H54 (cell line): ENCODE measurements at places on chromosomes 2 and 18.

- DNase-seq, result no peak
Observed at GRCh38 chr2:99660616-99661406, 171.0 kb upstream of the REV1 start.

DNA sequence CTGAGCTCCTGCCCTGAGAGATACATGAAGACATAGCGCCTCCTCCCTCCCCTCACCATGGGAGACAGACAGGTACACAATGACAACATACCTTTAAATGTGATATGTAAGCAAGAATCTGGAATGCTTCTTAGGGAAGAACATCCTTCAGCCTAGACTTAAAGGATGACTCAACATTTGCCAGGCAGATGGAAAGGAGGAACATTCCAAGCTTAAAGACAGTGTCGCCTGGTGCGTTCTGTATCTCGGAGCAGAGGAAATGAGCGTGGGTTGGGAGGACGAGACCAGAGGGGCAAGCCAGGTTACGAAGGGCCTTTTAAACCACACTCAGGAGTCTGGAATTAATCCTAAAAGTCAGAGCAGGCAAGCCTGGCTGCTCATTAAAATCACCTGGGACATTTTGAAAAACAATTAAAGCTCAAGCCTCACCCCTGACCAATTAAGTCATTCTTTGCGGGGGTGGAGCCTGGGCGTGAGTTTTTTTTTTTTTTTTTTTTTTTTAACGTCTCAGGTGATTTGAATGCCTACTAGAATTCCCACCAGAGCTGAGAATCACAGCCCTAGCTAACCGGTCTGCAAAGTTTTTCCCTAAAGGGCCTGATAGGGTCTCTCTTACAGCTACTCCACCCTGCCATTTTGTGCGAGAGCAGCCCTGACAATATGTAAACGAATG lies 131.2 kb upstream of the SEC11C start:
- peak; percentile 42 for DNase-seq

DNA sequence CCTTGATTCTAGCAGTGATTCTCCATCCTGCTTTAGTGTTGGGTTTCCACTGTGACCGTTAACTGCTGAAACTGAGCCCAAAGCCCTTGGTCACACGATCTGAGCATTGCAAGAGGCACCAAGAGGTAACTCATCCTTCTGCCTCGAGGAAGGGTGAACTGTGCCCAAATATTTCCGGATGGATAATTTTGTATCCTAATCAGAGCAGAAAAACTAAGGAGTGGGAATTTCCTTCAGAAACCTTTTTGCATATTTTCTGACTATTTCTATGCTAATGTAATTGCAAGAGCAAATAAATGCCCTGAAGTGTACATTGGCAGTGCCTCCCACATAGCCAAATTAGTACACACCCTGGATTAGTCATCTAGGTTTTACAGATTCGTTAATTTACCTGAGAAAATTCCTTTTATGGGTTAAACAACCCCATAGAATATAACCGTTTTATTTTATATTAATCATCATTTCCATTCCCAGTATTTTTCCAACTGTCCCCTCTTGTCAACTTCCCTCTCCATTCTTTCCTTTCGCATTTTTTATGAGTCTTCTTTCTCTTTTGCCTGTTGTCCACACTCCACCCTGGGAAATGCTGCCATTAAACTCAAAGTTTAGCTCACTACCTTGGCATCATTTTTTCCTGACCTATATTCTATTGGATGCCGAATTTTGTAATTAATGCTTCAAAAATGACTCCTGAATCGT lies 31.7 kb upstream of the COBLL1 start:
- DNase-seq, result no peak

- DNase-seq, result no peak
Observed at GRCh38 chr2:103265521-103265920, 503.7 kb downstream of the TMEM182 start.

DNA sequence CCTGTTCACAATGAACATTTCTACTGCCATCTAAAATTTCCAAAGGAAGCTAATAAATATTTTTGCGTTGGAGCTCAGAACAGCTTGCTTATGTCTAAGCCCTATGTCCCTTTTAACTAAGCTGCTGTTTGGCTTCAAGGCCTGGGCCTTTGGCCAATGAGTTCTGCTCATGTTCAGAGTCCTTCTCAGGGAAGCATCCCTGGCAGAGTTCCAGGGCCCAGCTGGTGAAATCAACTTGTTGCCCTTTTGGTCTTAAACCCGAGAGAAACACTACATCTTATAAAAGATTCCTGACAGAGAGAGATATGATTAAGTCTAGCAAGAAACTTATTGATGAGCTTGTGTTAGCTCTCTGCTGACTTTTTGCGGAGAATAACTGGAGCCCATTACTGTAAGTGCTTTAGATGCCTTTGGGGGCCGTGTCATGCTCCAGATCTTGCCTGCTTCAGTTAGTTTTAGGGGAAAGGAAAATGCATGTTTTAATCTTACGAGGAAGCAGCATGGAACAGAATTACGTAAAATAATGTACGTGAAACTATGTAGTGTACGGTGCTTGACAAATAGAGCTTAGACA lies 102.5 kb upstream of the NOSTRIN start:
- DNase-seq, result no peak

DNA sequence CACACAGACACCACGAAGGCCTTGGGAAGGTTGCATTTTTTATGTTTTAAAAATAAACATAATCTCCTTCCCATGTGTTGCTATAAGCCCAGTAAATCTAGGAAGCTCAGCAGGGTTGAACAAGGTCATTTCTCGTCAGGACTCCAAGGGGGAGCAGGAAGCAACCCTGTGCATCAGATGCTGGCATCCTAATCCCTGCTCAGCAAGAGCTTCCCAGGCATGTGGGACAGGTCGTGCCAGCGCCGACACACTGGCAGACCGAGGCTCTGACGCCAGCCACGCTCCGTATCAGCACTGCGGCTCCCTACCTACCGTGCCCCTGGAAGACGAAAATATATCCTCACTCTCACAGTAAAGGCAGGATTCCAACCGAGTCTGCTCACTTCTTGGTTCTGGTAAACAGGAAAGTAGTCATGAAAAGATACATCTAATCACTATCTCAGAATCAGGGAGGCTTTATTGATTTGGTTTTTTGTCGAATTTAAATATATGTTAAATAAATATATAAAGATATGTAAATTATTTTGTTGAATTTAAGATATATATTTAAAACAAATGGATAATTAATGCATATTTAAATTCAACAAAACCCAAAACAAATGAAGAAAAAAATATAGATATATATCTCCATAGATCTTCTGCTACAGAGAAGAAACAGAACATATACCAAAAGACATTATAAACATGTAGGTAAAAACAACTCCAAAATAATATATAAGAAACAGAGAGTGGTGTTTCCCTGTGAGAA lies 61.4 kb downstream of the TXNL1 start:
- DNase-seq, result no peak

DNA sequence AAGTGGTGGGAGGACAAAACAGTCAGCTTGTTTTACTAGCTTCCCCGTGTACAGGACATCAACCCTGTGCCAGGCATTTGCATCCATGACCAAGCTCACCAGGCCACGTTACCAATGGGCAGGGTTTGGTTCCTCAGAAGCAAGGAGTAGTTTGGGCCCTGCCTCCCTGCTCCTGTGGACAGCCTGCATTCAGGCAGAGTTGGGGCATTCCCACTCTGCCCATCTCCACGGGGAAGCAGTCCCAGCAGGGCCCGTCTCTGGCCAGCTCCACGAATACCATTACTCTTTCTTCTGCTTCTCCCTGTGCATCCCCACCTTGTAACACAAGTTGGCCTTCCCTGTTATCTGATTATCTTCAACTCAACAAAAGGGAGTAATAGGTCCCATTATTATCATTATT lies 54.0 kb upstream of the RIOK3 start:
- DNase-seq, result no peak

DNA sequence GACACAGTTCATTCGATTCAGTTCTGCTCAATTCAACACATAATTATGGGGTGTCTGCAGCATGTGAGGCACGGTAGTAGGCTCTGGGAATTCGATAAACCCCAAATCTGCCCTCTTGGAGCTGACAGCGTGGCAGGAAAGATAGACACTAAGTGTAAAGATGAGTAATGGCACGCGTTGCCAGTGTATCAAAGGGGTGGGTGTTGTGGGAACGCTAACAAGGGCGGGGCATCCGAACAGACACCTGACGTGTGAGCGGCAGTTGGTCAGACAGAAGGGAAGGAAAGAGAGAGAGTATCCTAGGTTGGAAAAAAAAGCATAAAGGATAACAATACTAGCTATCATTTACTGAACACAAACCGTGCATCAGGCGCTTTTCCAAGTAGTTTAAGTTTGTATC lies 125.7 kb upstream of the HAAO start:
- no peak for DNase-seq

DNA sequence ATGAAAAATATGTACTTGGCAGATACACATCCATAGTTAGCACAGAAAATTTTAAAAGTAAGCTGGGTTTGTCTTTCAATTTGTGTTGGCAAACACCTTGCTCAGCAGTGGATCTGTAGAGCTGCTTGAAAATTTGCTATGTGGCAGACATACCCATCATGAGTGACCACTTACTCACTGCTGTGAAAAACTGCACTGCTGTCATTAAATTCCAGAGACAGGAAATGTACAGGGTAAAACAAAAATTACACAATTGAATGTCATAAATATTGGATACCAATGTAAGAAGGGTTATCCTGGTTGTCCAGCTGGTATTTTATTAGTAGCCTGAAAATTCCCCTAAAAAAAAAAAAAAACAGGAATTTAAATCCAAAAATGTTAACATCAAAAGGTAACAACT lies 24.5 kb downstream of the NIF3L1 start:
- DNase-seq, result peak; percentile 22

- no peak for DNase-seq
Observed at GRCh38 chr2:161438598-161438997, 22.5 kb downstream of the TBR1 start.

GRCh38 chr2:118495290-118495689 lies 352.2 kb downstream of the EN1 start:
- no peak for DNase-seq

GRCh38 chr2:110874453-110875383 lies 142.3 kb downstream of the ACOXL start:
- no peak for DNase-seq

GRCh38 chr2:80496775-80497174 lies 192.2 kb upstream of the LRRTM1 start:
- peak; percentile 30 for DNase-seq

GRCh38 chr2:64970495-64970894 lies 18.7 kb upstream of the SLC1A4 start:
- DNase-seq, result no peak

- DNase-seq, result peak; percentile 22
Observed at GRCh38 chr18:70044632-70045031, 97.0 kb upstream of the CD226 start.

GRCh38 chr2:224925810-224926100 lies 116.5 kb downstream of the DOCK10 start:
- no peak for DNase-seq

- DNase-seq, result no peak
Observed at GRCh38 chr2:96888072-96889011, 18.5 kb upstream of the SEMA4C start.

DNA sequence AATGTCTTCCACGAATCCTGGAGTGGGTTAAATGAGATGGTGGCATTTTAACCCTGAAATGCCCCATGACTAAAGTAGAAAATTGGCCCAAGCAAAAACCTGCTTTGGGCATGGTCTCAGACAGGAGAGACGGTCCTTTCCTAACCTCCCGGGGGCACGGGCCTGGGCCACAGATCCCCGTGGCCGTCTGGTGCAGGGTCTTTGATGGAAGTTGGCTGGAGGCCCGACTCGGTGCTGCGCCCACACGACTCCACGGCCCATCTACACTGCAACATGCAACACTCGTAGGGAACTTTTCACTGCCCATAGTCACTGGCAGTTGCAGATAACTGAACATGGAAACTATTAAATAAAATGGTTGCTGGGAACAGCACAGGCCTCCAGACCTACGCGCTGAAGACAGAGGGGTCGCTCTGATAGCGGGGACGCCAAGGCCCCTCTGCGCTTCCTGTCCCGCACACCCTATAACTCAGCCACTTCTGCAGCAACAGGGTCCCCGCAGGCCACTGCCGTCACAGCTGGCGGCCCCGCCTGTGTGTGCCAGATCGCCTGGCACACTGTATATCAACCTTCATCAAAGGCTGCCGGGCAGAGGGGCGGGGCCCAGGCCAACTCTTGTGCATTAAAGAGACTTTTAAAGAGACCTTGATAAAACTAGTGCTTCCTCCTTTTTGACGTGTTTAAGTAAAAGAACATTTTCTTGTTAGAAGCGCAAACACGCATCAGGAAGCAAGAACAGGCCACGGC lies 214.1 kb downstream of the TWIST2 start:
- DNase-seq, result no peak

GRCh38 chr18:26993568-26993967 lies 128.1 kb upstream of the AQP4 start:
- DNase-seq, result no peak

GRCh38 chr18:73656691-73657090 lies 490.9 kb downstream of the FBXO15 start:
- no peak for DNase-seq

- no peak for DNase-seq
Observed at GRCh38 chr2:48414980-48415835, 114.7 kb upstream of the STON1 start.

- no peak for DNase-seq
Observed at GRCh38 chr2:237118561-237119155, 33.0 kb downstream of the COPS8 start.

DNA sequence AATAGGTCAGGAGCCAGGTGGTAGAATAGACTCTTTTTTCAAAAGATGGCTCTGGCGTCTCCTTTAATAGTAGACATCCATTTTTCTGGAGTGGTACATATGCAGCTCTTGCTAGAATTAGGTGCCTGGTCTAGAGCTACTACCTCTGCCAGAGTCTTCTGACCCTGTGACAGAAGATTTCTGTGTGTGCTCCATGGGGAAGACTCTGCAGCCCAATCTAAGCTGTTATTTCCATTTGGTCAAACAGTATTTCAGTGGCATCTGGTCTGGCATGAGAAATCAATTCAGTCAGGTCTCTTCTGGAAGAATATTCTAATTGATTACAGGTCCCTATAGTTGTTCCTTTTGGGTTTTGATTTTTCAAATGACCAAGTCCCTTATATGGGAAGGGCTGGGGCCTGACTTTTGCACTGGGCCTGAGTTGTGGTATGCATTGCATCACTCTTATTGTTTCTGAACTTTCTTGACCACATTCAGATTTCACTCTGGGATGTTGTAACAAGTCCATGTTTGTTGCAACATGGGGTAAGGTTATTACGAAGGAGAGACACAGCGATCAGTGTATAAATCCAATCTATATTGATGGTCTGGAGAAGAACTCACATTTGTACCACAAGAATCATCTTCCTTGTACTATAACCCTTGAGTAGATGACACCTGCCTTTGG lies 12.1 kb downstream of the MXD1 start:
- DNase-seq, result no peak

- no peak for DNase-seq
Observed at GRCh38 chr2:234521536-234521935, 24.7 kb upstream of the ARL4C start.
